ENCODE measurements at places on chromosomes 3 and 15.

DNA sequence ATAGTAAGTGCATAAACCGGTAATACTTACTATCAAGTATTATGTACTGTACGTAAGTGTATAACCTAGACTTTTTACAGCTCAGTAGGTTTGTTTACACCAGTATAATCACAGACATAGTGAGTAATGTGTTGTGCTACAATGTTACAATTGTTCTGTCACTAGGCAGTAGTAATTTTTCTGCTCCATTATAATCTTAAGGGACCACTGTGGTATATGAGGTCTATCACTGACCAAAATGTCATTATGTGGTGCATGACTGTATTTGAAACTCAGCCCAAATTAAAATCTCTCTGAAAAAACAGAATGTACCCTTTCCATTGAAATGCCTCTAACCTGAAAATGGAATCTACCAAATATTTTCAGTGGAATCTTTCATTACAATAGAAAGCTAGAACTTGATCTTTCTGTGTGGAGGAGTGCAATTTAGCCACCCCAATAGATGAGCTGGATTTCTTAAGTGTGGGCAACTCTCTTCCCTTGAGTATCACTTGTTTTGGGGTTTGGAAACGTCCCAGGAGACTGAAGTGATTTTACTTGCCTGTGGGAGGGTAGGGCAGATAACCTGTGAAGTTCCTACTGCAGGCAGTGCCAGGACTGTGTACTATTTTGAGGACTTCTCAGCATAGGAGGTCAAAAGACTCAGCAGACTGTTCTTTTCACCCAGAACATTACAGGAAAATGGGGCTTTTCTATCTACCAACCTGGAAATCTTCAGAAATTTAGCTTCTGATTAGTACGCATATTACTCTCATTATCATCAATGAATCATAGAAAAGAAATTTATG lies 50.9 kb downstream of the FAM98B start:
- peak; percentile 9 for DNase-seq

GRCh38 chr3:51389423-51390183 lies 1.5 kb upstream of the RBM15B start:
- peak; percentile 53 for DNase-seq

GRCh38 chr3:152365766-152366593 lies 97.3 kb downstream of the MBNL1 start:
- peak; percentile 44 for DNase-seq

DNA sequence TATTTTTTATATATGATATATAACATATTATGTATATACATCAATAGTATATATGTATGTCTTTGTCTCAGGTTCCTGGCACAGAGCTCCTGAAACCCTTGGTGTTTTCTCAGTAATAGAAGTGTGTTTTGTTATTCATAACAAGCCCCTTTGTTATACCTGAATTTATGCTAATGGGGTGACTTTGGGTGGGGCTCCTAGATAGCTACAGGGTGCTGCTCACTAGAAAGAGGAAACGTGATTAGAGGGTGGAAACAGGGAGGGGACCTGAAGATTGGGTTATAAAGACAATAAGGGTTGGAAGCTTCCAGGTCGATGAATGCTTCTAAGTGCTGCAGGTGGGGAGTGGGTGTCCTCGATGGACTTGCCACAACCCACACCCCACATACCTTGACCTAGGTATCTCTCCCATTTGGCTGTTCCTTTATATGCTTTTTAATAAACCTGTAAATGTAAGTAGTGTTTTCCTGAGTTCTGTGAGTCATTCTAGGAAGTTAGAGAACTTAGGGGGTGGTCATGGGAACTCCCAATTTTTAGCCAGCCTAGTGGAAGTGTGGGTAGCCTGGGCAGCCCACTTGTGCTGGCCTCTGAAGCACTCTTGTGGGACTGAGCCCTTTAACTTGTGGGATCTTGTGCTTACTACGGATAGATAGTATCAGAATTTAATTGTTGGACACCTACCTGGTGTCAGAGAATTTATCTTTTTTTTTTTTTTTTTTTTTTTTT lies 36.9 kb upstream of the C15orf39 start:
- DNase-seq, result no peak

DNA sequence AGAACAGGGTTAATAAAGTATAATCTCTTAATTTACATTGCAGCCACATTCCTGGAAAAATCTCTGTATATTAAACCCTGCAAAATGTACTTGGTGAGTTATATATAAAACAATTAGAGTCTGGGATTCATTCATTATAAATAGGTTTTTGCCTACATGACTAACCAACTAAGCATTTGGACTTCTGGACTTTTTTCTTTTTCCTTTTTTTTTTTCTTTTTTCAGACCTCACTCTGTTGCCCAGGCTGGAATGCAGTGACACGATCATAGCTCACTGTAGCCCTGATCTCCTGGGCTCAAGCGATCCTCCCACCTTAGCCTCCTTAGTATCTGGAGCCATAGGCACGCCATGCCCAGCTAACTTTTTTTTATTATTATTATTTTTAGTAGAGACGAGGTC lies 4.5 kb downstream of the DNAJC13 start:
- no peak for DNase-seq

- DNase-seq, result no peak
Observed at GRCh38 chr3:119330858-119331257, 36.7 kb downstream of the ARHGAP31 start.

DNA sequence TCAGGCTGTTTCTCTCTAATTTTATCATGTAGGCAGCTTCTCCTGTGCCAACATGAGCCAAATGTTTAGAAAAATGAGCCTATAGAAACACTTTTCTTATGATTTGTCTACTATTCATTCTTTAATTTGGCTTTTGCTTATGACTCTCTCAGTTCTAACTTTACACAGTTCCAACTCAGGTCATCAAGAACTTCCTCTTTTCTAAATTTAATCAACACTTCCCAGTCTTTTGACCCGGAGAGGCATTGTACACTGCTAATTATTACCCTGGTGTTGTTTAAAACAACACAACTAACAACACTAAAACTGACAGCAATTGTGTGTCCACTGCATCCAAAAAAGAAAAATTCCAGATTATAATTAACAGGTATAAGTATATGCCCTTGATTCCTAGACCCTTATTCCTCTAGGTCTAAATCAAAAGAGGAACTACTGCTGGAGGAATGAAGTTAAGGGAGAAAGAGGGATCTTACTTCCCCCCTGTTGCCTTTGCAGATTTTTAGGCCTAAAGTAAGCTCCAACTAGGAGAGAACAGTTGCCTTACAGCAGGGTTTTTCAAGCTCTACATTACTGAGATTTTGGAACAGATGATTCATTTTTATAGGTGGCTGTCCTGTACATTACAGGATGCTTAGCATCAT lies 332.2 kb upstream of the GOLIM4 start:
- DNase-seq, result no peak

- DNase-seq, result peak; percentile 45
Observed at GRCh38 chr3:189862385-189862998, 231.3 kb downstream of the TP63 start.

GRCh38 chr3:181696626-181697230 lies 15.0 kb upstream of the SOX2 start:
- DNase-seq, result no peak

DNA sequence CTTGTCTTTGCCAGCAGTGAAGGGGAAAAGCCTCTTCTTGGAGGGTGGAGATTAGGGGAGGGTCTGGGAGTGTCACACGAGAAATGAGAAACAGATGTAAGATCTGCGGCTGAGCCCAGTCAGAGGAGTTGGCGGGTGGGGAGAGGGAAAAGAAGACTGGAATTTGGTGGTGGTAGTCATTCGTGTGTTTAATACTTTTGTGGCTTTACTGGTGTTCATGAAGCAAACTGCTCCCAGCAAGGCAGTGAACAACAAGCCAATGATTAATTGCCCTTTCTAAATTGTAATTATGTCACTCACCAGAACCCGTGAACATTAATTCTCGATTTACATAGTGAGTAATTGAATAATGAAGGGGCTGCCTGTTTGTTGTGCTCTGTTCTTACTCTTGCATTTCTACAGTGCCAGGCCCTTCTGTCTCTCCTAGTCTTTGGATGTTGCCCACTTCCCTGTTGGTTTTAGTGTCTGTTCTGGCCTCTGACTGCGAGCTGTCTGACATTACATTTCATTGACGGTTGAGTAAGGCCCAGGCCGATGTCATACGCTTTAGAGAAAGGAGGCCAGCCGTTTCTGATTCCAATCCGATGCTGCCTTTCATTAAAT lies 78.0 kb downstream of the CHCHD6 start:
- peak; percentile 87 for DNase-seq

GRCh38 chr3:17626395-17626794 lies 116.0 kb downstream of the TBC1D5 start:
- no peak for DNase-seq

DNA sequence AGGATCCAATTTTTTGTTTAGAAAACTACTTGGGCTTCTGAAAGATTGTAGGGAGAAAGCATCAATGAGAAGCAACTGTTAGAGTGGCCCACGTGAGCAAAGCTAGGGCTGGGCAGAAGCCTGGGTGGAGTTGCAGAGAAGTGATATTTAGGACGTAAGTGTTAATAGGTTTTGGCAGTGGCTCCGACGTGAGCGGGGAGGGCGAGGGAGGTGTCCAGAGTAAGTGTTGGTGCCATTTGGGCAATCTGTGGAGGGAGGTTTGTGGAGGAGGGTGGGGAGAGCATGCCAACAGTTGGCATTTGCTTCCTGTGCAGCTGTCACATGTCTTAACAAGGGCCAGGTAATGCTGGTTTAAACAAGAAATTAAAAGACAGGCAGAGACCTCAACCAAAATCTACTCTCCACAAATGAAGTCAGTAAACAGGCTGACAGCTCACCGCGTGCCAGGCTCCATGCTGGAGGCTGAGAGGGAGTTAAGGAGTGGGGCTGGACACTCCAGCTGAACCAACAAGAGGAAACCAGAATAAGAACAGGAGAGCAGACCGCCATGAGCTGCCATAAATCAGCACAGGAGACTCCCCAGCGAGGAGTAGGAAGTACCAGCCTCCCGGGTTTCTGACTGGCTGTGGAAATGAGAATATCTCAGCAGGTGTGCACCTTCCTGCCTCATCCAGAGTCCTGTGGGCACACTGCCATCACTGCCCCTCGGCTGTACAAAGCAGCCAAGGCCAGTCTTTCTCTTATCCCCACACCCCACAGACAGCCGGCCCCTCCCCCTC lies 232.6 kb downstream of the ABHD5 start:
- DNase-seq, result peak; percentile 69

DNA sequence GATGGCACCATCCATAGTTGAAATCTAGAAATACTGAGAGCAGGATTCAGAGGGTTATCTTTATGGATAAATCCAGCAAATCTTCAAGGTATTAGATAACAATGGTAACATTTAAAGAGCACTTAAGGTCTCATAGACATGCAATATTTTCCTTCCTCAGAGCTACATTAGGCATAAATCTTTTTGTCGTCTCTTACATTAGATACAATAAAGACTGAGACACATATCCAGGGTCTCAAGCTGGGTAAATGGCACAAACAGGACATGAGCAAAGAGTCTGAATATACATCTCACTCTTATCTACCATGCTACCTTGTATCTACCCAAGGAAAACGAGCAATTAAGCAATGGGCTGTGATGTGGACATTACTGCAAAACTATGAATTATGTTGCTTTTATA lies 927.3 kb upstream of the EPHA6 start:
- no peak for DNase-seq

DNA sequence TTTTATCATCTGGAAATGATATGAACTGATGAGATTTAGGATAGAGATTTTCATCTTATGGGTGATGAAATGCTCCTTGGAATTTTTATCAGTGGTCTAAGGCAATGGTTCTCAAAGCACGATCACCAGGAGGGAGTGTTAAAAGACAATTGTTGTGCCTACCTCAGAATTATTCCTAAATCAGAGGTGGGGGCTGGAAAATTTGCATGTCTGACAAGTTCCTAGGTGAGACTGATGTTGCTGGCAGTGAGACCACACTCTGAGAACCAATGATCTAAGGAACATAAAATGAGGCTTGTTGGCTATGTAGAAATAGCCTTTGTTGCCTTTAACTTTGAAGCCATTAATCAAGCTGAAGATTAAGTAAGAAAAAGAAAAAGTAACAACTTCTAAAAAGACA lies 416.6 kb upstream of the AZI2 start:
- no peak for DNase-seq

- DNase-seq, result no peak
Observed at GRCh38 chr3:156334841-156335545, 214.6 kb downstream of the KCNAB1 start.

GRCh38 chr3:117252208-117252607 lies 542.6 kb downstream of the TUSC7 start:
- no peak for DNase-seq

DNA sequence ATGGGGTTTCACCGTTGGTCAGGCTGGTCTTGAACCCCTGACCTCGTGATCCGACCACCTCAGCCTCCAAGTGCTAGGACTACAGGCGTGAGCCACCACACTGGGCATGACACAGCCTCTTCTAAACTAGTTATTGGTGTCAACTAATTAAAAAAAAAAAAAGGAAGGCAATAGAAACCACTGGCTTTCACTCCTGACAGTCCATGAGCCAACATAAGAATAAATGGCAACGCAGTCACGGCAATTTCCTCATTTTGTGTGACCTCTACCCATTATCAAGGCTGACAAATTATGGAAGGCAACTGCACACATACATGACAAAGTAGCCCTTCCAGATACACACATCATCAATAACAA lies 5.9 kb downstream of the ARHGEF3 start:
- DNase-seq, result no peak

DNA sequence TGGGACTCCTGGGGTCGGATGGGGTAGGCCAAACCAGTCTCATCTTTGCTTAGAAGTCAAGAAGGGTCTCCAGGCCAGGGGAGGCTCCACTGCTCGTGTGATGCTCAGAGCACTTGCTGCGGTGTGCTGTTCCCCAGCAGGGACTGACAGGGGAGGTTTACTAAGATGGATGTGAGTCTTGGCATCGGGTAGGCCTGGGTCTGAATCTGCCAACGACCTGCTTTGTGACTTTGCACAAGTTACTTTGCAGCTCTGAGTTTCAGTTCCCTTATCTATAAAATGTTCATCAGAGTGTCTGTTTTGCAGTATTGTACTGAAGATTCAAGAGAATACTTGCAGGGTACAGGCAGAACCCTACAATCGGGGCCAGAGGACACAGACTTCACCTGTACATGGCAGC lies 17.3 kb upstream of the CDCP1 start:
- DNase-seq, result no peak

DNA sequence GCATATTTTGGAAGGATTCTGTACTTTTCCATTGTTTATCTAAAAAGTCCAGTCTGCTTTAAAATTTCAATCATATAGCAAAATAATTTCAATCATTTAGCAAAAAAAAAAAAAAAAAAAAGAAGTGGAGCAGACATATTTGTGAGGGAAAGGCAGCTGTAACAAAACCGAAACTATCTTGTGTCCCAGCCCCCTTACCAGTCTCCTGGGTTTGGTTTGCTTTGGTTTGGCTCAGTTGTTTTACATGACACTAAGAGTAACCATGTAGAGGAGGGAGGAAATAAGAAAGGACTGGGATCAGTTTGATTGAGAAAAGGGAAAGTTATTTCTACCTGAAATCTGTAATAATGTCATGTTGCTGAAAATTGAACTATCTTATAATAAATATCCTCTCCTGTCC lies 158.8 kb upstream of the GADL1 start:
- DNase-seq, result peak; percentile 4

- no peak for DNase-seq
Observed at GRCh38 chr3:195253923-195254432, 17.0 kb downstream of the XXYLT1 start.

GRCh38 chr3:119322021-119322834 lies 28.0 kb downstream of the ARHGAP31 start:
- no peak for DNase-seq

All from myocyte (in vitro differentiated cells).